Stimulated activated CD4-positive, alpha-beta T cell treated with anti-CD3 and anti-CD28 coated beads, Interleukin-15, amount 100 ng/mL, for 24 hours (primary cell): ENCODE measurements at places on chromosomes 16 and 17.

GRCh38 chr17:43676471-43676870, 14.7 kb upstream of the MEOX1 start:
- DNase-seq, result no peak

DNA sequence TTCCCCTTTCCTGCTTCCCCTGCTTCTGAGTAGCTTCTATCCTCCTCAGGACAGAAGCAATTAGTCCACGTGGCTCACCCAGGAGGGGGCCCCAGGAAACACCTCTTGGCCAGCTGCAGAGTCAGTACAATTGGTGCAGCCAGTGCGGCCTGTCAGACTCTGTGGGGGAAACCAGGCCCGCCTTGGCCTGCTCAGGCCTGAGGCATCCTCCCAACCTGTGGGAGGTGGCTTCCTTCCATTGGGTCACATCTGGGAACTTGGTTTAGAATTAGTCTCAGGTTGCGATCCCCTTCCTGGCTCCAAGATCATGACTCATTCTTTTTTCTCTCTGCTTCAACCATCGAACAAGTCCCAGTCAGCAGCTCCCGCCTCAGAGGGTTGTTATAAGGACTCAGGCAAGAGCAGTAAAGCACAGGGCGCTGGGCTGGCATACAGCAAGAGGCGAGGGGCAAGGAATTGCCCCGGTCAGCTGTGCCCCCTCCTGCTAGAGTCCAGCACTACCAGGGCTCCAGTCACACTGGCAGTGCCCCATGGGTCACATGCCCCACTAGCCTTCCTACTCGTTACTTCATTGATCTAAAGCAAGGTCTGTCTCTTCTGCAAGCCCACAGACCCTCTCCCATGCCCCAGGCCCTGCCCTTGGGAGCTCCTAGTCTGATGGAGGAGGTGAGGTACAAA, 8.1 kb upstream of the EPX start:
- no peak for DNase-seq

GRCh38 chr16:4257646-4258556, 14.9 kb downstream of the TFAP4 start:
- no peak for DNase-seq

GRCh38 chr17:48628649-48629410, 2.7 kb upstream of the HOXB9 start:
- DNase-seq, result no peak

GRCh38 chr17:64074704-64075426, 54.4 kb upstream of the ICAM2 start:
- no peak for DNase-seq

- no peak for DNase-seq
These were observed 201.5 kb downstream of the IRF8 start for GRCh38 chr16:86100205-86101136.

DNA sequence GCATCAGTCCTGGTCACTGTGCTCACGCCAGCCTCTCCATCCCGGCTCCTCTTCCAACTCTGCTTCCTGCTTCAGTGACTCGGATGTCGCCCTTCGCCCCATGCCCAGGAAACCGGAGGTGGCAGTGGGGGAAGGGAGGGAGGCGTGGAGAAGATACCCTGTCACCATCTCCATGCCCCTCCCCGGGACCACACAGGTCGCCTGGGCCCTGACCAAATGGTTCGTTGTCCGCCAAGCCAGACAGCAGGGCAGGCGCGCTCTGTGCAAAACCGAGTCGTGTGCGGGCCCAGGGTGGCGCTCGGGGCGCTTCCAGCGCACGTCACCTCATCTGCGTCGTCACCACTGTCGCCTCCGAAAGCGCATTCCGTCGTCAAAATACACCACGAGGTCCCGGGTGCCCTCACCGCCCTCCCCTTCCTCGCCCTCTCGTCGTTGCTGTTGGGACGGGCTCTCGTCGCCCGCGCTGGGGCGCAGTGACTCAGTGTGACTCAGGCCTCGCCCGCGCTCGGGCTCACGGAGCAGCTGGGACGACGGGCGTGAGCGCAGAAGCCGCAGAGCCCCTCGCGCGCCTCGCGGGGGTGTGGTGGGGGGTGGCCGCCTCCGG, 39.2 kb downstream of the ZNF778 start:
- DNase-seq, result peak; percentile 87
